ENCODE measurements at places on chromosomes 11 and 22.

GRCh38 chr11:30260813-30261212 lies 30.0 kb downstream of the FSHB start:
- DNase-seq = no peak

DNA sequence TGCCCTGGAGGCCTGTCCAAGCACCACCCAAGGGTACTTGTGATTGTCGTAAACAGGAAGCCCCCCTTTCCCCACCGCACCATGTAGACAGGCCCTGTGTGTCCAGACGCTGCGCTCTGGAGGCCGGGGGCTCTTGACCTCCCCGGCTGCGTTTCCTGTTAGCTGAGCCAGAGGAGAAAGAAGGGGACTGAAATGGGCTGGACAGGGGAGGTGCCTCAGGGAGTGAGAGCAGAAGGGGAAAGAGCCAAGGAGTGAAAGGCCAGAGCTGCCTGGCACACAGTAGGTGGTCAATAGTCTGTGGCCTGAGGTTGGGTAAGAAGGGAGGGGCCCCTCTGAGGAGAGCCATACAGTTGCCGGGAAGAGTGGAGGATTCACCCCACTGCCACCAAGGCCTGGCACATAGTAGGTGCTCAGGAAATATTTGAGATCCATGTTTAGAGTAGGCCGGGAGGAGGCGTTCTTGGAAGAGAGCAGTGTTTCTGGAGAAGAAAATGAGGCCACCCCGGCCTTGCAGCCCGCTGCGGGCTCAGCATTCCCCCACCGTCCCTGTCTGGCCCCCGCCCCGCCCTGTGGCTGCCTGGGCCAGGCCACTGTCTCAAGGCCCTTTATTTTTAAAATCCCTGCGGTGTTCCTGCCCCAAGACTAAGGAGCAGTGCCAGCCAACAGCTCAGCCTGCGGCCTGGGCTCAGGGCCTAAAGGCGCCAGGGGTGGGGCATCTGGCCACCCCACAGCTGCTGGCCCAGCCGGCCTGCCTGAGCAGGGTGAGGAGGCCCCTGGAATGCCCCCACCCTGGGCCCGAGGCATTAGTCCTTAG lies 13.6 kb upstream of the CDC42EP1 start:
- DNase-seq = no peak

DNA sequence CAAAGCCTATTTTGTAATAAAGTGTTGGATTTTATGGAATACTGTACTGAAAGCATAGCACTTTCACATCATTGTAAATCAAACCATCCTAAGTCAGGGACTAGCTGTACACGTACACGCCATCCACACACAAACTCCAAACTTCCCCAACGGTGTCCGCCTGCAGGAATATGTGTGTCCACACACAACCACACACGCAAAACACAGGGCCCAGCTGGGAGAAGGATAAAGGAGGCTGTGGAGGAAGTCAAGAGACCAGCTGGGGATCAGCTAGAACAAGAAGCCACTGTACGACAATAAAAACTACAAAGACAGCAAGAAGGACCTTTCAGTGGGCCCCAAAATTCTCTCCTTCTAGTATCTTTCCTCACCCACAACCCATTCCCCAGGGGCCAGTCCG lies 1.6 kb downstream of the TRIM29 start:
- no peak for DNase-seq

DNA sequence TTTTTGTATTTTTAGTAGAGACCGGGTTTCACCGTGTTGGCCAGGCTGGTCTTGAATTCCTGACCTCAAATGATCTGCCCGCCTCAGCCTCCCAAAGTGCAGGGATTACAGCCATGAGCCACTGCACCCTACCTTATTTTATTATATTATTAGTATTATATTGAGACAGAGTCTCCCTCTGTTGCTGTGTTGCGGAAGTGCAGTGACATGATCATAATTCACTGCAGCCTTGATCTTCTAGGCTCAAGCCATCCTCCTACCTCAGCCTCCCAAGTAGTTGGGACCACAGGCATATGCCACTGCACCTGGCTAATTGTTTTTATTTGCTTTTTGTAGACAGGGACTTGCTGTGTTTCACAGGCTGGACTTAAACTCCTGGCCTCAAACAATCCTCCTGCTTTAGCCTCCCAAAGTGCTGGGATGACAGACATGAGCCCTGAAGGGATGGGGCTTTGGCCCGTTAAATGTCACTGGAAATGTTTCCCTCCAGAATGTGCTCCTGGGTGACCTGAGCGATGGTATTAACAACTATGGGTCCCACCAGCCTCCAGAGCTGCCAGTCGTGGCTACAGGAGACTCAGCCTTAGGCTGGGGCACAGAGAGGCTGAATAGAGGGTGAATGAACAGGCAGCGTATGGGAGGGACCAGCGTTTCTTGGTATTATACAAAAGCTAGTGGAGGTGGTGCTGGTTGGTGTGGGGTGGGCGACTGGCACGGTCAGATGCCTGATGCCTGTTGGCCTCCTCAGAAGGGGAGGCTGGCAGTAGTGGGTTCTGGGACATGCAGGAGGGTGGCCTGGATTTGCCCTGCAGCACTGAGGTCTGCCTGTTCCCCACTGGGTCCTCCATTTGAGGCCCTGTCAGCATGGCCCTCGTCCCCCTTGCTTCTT lies 7.3 kb downstream of the TANGO2 start:
- no peak for DNase-seq

DNA sequence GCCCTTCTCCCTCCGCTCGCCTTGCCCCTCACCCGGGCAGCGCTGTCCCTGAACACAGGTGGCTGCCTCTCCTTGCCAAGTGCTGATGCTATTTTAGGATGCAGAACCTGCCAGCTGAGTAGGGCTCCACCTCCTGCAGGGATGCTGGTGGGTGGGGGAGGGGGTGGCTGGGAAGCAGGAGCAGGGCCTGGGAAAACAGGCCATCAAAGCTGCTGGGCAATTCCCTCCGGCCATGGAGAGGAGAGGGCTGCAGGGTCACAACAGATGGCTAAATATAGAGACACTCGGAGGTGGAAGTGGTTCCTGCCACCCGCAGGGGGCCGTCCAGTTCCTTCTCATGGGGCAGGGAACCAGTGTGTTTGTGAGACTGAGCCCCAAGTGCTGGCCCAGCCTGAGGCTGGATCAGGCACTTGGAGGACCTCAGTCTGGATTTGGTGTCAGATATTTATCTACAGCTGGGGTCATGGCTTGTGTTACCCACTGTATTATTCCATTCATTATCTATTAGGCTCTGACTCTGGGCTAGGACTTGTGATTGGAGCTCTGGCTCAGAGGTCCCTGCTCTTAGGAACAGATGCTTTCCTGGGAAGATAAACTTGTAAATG lies 59.6 kb downstream of the LRRC32 start:
- no peak for DNase-seq

- no peak for DNase-seq
Measured at GRCh38 chr11:120169981-120170698, 32.2 kb upstream of the TRIM29 start.

DNA sequence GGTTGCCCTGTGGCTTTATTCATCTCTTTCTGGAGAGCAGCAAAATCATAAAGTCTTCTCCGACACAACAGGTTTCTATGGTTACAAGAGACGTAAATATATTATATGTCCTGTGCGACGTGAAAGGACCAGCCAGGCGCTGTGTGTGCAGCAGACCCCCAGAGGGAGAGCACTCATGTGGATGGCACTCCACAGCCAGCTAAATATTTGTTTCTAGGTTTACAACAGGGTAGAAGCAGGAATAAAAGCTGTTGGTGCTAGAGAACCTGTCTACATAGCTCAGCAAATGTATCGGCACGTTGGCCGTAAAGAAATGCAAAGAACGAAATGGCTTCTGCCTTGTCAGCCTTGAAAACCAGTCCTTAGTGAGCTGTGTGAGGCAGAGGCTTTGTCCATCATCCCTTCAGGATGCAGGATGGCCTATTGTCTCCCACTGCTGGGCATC lies 133.8 kb upstream of the PITPNB start:
- DNase-seq = no peak

- no peak for DNase-seq
Measured at GRCh38 chr11:13686776-13687175, 18.3 kb downstream of the FAR1 start.

DNA sequence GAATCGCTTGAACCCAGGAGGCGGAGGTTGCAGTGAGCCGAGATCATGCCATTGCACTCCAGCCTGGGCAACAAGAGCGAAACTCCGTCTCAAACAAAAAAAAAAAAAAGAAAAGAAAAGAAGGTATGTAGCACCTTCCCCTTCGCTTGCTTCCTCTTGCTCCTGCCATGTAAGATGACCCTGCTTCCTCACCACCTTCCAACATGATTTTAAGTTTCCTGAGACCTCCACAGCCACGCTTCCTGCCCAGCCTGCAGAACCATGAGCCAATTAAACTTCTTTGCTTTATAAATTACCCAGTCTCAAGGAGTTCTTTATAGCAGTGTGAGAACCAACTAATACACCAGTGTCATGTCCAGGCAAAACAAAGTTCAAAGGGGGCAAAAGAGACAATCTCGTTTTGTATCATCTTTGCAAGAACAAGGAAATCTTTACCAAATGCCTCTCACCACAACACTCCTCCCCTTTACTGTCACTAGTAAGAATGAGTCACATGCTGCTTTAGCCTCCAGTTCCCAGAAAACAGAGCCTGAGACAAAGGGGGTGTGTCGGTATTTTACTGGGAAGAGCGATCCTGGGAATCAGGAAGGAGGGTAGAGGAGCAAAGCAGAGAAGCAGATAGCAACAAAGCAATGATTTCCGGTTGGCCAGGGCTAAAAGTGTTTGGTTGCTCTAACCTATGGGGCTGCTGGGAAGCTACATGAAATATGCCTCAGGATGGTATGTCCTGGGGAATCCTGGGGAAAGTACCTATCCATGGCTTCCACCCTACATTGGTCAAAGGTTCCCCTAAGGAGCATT lies 10.5 kb upstream of the MCHR1 start:
- no peak for DNase-seq

GRCh38 chr22:45149671-45150070 lies 14.1 kb upstream of the NUP50 start:
- no peak for DNase-seq

DNA sequence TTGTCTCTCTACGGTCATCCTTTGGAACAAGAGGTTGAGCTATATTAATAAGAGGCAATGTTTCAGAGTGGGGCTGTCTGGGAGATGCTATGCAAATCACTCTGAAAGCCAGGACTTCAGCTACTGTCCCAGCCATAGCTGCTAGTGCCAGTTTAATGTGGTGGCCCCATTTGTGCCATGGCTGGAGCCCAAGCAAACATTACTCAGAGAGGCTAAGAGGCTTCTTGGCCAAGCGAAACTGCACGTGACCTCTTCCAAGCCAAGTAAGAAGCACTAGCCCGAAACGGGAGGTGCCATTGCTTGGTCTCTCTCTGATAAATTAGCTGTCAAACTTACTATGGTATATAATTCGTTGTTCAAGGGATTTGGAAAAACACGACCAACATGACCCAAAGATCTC lies 50.4 kb upstream of the TBCEL start:
- DNase-seq = no peak

- no peak for DNase-seq
Measured at GRCh38 chr22:18968011-18968749, 32.1 kb upstream of the PRODH start.

GRCh38 chr22:41177622-41178424 lies 27.3 kb upstream of the L3MBTL2 start:
- DNase-seq = no peak

- DNase-seq = no peak
Measured at GRCh38 chr11:75375626-75376025, 23.7 kb upstream of the RPS3 start.

DNA sequence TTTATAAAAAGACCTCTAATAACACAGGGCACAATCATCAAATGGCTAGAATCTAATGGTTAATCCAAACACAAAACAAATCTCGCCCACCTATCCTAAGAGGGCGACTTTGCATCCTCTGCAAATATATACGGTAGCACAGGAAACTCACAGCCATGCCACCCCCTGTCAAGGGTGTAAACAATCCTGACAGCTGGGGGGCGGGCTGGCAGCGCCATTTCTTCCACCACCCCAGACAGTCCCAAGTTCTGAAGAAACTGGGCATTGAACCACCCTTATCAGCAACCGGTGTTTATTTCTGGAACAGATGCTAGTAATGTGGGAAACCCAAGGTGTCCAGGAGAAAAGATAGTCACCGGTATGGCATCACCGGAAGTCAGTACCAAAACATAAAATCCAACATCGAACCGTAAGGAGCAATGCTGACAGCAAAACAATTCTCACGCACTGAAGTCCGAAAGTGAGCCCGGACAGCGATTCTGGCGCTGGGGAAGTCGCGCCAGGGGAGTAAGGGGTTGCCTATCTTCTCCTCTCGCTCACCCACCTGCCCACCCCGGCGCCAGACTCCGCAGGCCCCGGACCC lies 825 bp downstream of the FBXO3 start:
- no peak for DNase-seq

DNA sequence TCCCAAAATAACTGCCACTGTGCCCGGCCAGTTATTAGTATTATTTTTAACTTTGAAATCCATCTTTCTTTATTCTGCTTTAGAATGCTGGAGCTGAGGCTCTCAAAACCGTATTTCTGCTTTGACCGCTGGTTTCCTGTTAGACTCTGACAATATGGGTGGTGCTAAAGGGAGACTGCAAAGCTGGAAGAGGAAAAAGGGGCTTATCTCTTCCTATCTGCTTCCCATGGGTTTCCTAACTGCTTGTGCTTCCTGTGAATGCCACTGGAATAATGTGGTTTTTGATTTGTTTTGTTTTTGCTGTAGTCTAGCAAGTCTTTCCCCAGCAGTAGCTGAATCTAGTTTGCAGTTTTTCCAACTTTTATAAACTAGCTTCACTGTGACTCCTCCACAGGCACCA lies 43.6 kb downstream of the XRRA1 start:
- DNase-seq = no peak

GRCh38 chr11:13098063-13098462 lies 88.9 kb downstream of the RASSF10 start:
- no peak for DNase-seq

DNA sequence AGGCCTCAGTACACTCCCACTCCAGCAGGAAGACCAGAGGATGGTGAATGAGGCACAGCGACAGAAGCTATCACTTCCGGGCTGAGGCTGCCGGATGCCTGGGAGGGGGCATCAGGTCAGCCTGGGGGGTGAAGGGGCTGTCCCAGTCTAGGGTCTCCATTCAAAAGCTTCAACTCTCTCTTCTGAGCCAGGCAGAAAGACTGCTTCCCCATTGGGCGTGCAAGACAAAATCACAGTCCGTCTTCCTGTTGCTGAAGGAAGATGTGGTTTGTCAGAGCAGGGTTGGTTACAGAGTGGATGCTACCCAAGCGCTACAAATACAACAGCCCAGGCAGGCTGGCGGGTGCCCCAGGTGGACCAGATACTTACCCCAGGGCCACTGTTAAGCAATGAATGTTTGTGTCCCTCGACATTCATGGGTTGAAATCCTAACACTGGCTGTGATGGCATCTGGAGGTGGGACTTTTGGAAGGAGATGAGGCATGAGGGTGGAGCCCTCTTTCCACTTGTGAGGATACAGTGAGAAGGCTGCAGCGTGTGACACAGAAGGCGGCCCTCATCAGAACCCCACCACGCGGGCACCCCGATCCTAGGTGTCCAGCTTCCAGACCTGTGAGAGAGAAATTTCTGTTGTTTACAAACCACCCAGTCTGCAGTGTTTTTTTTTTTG lies 12.0 kb downstream of the UPK3A start:
- DNase-seq = no peak
